Stimulated activated CD8-positive, alpha-beta memory T cell treated with anti-CD3 and anti-CD28 coated beads, Interleukin-7, amount 100 ng/mL, for 1 hour (primary cell): ENCODE measurements at places on chromosomes 2 and 18.

DNA sequence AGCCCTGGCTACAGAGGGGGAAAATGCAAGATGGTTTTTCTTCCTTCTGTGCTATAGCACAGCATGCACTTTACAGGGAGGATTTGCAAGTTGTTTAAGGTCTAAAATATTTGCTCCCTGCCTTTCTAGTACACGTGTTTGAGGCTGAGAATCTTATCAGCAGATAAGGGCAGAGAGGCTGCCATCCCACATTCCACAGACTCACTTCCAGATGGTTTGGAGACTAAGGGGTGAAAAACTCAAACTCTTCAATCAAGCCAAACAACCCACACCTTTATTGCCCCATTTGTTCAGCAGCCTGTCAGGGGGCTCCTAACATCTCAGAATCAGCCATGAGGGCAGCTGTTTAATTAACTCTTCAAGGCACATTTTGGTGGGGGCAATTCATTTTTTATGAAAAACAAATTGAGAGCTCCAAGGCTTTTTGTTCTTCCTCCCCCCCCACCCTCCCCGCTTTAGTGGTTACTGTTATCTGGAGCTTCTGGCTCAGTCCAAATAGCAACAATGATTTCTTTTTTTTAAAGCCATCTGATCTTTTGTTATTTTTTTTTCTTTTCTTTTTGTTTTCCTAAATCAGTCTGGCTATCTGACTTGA lies 242.6 kb upstream of the NT5C1B start:
- no peak for DNase-seq

DNA sequence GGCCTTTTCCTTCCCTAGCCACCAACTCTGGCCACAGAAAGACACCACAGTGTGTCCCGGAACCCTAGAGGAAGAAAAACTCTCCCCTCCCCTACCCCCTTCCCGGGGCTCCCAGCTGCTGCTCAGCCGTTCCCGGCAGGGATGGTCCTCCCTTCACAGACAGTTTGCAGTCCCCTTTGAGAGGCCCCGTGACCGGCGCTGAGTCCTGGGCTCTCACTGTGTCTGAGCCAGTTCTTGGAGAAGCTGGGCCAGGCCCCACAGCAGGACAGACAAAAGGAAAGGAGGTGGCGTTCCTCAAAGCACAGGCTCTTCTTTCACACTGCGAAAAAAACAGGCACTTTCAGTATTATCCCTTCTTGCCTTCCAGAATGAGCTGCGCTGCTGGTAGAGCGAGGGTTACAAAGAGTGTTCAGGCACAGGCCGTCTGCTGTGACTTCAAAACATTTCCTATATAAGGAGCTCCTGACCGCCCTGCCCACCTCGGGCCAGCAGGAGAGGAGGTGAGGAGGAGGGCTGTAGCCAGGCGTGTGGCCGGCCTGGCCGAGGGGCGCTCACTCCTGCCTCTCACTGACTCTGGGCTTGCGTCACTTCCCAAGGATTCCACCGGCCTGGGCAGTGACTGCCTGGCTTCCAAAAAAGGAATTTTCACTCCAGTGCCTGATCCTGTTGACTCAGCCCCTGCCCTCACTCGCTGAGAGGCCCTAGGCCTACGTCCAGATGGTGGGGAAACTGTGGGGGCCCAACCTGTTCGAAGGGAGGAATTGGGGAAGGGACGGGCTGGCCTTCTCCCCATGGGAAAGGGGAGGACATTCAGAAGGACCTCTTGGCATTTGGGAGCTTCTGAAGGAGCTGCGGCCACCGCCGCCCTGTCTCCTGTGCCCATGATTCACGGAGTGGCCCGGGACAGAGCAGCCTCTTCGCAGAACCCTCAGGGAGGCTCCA lies 24.9 kb downstream of the CIDEA start:
- DNase-seq: no peak

DNA sequence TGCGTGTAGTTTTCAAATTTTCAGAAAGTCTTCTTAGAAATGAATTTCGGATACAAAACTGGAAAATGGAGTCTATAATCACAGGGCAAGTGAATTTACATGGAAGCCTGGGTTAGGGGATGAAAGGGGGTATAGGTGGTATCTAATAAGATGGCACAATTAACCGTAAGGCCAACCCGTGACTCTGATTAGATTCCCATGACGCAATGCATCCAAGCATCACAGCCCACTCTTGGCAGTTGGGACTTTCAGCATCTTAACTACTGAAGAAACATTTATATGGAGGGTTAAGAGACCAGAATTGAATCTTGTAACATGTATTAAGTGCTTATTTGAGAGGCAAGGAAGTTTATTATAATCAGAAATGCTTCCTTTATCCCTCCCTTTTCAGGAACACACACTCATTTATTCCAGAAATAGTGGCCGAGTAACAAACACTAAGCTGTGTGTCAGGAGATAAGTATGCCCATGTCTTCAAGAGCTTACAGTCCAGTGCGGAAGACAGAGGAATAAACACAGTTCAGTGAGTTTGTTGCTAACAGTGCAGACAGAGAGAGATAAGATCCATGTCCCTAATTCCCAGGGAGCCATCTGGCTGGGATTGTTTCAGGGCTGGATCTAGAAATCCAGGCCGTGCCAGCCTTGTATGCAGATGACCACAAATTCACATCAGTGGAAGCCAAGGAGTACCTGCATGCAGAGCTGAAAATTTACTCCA lies 151.2 kb downstream of the ANTXR1 start:
- no peak for DNase-seq

DNA sequence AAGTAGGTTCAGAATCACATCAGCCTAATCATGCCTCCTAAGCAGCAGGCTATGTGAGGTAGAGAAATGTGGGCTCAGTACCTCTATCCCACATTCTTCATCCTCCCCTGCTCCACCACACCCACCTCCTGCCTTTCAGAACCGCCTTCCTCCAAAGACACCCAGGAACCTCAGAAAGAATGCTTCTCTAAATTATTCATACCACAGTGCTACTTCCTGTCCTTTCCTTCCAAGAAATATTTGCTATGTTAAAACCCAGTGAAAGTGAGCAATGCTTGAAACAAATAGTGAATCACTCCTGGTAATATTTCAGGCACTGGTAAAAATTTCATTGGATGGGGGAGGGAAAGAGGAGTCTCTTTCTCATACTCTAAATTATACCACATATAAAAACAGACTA lies 24.0 kb upstream of the CREB1 start:
- DNase-seq: no peak
